ENCODE measurements at places on chromosomes 6 and 20.

GRCh38 chr20:24359321-24360027, 110.0 kb upstream of the SYNDIG1 start:
- no peak for DNase-seq

DNA sequence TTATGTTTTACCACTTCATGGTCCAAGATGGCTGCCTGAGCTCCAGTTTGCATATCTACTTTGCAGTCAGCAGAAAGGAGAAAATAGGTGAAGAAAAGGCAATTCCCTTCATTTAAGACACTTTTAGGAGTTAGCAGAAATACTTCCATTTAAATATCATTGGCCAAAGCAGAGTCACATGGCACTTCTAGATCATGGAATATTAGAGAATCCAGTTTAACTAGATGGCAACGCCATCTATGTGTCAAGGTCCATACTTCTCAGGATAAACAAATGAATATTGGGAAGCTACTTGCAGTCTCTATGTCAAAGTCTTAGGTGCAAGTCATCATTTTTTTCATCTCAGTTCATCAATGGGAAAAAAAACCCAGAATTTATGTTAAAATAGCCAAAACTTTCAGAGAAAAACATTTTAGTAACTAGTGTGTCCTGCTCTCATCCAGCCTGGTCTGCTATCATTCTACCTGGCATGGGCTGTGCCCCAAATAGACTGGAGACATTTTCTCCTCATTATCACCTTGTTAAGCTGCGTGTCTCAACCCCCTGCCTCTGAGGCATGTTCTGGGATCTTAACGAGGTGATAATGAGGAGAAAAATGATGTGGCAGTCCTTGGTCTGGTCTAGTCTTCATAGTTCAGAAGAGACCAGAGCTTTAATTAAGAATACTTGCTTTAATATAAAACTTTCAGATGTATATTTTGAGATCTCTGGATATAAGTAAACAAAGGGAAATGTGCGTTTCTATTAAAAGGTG, 227.3 kb downstream of the TBX18 start:
- DNase-seq: no peak

DNA sequence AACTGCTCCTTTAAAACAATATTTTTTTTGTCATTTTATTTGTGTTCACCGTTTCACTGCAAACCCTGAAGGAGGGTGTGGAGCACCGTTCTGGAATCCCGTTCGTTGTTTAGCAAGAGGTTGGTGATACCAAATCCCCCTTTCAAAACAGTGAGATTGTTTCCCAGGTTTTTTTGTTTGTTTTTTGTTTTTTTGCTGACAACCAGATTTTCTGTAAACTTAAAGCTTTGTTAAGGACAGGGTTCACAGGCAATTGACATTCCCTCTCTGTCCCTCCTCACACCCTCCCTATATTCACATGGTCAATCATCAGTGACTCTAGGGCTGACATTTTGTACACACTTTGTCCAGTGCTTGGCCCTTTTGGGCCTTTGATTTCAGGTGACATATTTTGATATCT, 21.0 kb upstream of the MROH8 start:
- no peak for DNase-seq

DNA sequence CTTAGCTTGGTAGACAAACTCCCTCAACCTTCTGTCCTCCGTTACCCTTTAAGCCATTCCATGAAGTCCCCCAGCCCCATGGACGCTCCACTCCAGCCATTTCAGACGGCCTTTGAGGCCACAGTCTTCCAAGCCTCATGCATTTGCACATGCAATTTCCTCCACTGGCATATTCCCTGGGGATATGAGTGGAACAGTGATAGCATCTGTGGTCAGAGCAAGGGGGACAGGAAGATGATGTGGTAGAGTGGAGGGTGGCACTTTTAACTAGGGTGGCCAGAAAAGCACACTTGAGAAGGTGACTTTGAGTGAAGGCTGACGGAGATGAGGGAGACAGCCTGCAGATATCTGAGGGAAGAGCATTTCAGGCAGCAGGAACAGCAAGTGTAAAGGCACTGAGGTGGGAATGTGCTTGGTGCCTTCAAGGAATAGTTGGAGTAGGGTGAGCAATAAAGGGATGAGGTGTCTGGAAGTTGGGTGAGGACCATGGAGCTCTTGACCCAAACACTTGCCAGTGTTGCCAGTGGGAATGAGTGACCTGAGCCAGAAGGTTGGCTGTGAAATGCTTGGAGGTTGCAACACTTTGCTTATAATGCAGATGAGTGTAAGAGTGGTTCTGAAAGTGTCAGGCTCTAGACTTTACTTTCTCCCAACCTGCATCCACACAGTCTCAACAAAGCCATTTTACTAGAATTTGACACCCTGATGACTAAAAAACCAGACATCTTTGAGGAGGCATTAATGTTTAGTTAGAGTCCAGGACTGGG, 275.6 kb upstream of the SUPT3H start:
- no peak for DNase-seq

DNA sequence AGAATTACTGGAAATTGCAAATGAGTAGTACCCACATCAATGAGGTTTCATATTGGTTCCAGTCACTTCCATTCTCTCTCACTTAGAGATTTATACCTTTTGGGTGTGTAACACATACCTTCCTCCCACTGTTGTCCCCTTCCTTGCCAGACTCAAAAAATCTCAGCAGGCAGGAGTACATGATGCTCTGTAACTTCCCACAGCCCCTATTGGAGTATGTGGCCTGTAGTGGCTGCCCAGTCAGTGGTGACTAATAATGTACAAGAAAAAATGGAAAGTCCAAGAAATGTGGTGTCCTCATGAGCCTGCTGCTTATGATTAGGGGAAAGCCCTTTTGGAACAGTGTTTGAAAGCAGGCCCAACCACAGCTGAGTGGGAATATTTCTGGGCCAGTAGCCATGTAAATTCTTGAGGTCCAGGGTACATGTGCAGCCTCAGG, 312.0 kb downstream of the ZFAND3 start:
- no peak for DNase-seq

GRCh38 chr6:11213422-11214021, 18.9 kb downstream of the NEDD9 start:
- no peak for DNase-seq

DNA sequence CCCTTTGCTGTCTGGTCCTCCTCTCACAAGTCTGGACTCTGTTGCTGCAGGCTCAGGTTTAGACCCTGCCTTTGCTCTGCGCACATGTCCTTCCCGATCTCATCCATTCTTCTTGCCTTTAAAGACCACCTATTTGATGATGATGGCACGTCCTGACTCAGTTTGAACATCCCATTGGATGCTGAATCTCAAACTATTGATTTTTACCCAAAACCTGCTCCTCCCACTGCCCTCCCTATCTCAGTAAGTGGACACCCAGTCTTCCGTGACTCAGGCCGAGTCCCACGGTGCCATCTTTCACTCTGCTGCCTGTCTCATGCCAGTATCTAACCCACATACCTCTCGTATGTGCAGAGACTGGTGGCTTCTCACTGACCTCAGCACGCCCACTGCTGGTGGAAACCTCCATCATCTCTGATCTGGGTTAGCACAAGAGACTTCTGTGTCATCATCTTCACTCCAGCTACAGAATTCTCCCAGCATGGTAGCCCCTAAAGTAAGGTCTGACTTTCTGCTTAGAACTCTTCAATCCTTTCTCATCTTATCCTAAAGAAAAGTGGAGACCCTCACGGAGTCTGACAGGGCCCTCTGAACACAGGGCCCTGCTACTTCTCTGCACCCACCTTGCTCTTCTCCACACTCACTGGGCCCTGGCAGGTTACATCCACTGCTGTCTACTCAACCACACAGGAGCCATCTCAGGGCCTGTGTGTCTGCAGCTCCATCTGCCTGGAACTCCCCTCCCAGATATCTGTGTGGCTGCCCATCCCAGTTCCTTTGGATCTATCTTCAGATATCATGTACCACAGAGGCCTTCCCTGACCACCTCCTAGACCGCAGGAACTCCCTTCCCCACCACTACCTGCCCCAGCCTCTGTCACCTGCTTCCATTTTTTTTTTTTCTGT, 387.1 kb upstream of the AGPAT4 start:
- no peak for DNase-seq

DNA sequence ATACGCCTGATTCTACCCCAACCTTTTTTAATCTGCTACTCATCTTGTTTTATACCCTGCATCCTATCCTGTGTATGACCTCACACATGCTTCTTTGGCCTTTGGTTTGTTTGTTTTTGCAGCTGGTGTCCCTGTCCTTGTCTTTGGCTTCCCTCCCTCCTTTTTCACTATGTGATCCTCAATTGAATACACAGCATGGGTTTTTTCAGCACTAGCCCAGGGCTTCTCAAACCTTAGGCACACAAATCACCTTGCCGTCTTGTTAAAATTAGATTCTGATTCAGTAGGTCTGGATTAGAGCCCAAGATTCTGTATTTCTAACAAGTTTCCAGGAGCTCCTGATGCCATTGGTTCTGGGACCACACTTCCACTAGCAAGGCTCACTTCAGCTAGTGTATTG, 321.5 kb upstream of the MAN1A1 start:
- DNase-seq: peak; percentile 7

DNA sequence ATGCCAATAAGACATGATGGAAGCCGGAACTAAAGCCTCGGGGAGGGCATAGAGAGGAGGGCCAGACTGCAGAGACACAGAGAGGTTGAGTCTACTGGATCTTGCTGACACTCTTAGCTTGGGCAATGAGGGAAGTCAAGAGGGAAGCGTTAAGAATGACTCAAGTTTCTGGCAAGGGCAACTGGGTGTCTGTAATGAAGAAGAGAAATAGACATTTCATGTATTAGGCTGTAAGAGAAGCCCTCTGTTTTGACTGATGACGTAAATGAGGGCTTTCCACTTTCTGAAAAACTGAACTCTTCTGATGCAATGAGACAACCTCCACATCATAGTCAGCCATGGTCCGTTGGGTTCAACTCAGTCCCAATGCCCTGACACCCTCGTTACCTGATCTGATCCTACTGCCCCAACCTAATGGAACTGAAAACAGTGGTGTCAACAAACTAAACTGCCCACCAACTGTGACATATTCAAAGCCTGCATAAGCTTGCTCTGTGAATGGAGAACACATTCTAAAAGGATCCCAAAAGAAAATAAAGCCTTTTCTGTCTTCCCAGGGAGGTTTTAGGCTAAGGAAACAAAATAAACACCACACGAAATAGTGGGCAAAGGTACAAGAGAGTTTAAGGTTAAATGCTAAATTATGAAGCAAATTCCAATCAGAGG, 45.8 kb upstream of the PNRC1 start:
- peak; percentile 24 for DNase-seq

GRCh38 chr6:150202404-150202803, 59.6 kb downstream of the PPP1R14C start:
- no peak for DNase-seq

DNA sequence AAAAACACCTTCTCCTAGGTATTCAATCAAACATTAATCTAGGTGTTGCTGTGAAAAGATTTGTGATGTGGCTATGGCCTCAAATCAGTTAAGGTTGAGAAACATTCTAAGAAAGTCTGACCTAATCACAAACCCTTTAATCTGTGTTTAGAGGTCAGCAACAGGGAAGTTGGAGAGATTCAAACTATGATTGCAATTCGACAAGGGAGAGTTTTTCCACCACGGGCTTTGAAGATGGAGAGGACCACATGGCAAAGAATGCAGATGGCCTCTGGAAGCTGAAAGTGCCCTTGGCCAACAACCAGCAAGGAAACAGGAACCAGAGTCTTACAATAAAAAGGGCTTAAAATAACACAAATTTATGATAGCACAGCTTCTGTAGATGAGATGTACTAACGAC, 29.6 kb upstream of the LGSN start:
- no peak for DNase-seq

DNA sequence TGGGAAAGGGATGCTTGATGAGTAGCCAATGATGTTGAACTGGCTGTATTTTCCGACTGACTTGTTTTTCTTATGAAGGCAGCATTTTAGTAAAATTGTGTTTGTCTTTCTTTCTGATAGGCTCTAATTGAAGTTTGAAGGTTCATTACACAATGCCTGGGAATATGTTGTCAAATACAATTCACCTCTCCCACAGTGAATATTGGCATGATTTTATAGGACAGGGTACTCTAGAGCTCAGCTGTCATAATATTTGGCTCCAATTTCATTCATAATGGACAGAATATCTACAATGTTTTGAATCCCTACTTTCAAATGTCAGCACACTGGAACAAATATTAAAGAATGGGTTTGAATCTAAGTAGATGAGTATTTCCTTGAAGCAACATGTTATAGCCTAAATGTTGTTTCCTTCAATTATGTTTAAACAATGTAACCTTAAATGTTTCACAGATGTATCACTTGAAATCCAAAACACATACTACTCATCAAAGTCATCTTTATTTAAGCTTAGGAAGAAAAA, 81.4 kb downstream of the LAMA2 start:
- DNase-seq: no peak

GRCh38 chr20:62136283-62137091, 6.7 kb downstream of the PSMA7 start:
- DNase-seq: peak; percentile 78

DNA sequence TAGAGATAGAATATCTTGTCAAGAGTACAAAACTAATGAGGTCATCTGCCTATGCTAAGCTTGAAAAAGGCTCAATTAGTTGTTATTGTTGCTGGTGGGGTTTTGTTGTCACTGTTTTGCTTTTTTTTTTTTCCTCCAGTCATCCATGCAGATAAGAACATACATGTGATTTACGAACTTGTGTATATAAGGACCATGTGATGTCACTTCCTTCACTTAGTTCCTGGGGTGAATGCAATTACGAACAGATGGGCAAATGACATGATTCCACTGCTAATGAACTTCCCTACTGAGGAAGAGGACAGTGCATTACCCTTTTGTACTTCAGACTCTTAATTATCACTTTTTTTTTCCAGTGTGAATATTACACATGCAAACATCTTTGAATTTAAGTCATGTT, 1175.3 kb upstream of the GJE1 start:
- DNase-seq: no peak

GRCh38 chr20:18702736-18703135, 110.8 kb upstream of the SCP2D1 start:
- DNase-seq: no peak

GRCh38 chr6:50091641-50092040, 41.9 kb upstream of the DEFB112 start:
- DNase-seq: no peak

GRCh38 chr20:56430461-56430860, 18.4 kb downstream of the CASS4 start:
- no peak for DNase-seq

DNA sequence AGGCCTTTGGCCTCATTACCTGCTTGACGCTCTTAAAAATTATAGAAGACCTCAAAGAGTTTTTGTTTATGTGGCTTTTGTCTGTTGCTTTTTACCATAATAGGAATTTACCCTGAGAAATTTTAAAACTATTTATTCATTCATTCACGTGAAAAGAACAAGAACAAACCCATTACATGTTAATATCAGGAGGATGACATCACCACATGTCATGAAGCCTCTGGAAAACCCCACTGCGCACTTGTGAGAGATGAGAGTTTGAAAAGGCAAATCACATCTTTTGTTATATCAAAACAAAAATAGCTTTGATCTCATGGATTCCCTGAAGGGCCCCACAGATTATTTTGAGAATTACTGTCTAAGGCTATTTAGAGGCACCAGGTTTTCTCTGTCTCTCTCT, 61.3 kb upstream of the EYA2 start:
- DNase-seq: no peak

DNA sequence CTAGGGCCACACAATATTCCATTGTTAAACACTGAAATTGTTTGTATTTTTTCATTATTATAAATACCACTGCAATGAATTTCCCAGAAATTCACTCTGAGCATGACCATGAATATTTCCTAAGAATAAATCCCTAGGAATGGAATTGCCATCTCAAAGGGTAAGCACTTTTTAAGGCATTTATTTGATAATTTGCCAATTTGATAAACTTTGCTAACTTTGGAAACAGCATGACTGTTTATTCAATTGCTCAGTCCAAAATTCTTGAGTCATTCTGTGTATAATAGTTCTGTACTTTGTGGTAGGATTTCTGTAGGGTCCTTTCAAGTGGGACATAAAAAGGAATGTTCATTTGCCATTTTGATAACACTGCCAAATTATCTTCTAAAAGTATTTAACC, 44.2 kb upstream of the TOX2 start:
- no peak for DNase-seq

Measured in SHP77 (cell line).